Hippocampal formation (tissue), 2 donors: ENCODE measurements at places on chromosomes 3 and 15.

DNA sequence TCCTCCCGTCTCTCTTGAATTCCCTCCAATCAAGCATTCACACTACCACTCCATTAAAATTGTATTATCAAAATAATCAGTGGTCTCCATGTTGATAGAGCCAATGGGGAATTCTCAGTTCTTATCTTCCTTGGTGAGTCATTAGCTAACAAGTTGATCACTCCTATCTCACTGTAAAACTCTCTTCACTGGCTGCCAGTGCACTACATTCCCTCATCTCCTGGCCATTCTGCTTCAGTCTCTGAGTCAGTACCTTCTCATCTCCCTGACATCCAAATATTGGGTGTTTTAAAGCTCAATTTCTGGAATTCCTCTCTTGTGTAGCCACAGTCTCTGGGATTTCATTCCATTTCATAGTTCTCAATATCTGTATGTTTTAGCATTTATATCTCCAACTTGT lies 175.2 kb downstream of the ALDH1A2 start:
- DNase-seq: no peak

GRCh38 chr3:186481526-186481925 lies 62.7 kb downstream of the CRYGS start:
- no peak for DNase-seq

GRCh38 chr3:105905328-105905727 lies 36.5 kb upstream of the CBLB start:
- DNase-seq: no peak

DNA sequence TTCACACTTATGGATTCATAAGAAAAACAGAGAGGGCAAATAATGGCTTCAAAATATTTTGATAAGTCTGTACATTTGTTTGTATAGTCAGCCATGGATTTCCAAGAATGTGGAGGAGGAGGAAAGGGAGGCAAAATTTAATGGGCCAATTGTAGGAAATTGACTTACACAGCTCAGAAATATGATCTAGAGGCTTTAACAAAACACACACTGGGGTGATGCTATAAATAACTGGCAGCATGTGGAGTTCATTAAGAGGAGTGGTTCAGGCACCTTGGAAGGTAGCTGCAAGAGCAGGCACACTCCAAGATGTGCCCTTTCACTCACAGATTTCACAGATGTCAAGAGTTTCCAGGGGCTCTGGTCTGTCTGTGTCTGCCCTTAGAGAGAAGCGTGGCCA lies 193.4 kb upstream of the RASGRP1 start:
- DNase-seq: no peak

DNA sequence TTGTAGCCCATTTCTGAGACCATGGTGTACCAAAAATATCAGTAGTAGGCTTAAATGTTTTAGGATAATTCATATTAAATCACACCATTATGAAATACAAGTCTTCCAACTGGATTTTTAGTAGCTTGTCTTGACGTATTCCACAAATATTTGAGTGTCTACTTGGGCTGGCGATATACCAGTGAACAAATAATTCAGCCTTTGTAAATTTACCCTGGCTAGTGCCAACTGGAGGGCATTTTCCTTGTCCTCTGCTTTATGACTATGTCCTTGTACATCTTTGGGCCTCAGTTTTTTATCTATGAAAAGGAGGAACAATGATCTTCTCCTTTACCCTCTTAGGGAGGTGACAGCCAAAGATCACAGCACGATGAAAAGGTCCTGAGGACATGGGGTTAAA lies 114.8 kb downstream of the FRMD4B start:
- DNase-seq: peak; percentile 27

- DNase-seq: no peak
Measured at GRCh38 chr3:111319598-111319997, 222.4 kb upstream of the CD96 start.

DNA sequence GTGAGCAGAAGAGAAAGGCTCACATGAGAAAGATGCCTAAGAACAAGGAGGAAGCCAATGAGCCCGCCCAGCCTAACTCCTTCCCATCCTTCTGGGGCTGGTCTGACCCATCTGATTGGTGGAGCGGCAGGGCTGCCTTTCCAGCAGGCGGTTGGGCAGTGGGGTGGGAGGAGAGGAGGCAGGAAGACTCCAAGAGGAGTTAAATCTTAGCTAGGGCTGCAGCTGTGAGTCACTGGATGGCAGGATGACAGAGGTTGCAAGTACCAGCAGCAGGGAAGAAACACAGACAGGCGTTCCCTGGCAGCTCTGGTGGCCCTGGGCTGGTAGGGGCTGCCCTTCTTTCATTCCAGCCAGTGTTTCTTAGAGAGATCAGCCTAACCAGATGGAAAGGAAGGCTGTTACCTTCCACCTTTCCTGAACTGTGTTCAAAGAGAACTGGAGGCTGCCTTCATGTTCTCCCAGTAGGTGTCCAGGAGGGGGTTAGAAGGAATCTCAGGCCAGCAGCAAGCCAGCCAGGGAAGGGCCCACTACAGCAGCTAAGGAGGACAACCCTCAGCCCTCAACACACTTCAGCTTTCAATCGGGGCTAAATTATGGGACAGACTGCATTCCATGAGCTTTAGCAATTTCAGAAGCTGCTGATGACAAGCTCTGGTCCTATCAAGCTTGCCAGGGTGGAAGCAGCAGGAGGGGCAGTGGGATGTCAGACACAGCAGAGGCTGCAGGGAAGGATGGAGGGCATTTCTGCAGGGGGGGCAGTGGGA lies 50.3 kb downstream of the CHSY1 start:
- peak; percentile 46 for DNase-seq

GRCh38 chr3:117695871-117696645 lies 986.5 kb downstream of the TUSC7 start:
- DNase-seq: no peak

- DNase-seq: no peak
Measured at GRCh38 chr3:46484911-46485778, 12.6 kb upstream of the RTP3 start.
